ENCODE measurements at places on chromosomes 2 and 18.

DNA sequence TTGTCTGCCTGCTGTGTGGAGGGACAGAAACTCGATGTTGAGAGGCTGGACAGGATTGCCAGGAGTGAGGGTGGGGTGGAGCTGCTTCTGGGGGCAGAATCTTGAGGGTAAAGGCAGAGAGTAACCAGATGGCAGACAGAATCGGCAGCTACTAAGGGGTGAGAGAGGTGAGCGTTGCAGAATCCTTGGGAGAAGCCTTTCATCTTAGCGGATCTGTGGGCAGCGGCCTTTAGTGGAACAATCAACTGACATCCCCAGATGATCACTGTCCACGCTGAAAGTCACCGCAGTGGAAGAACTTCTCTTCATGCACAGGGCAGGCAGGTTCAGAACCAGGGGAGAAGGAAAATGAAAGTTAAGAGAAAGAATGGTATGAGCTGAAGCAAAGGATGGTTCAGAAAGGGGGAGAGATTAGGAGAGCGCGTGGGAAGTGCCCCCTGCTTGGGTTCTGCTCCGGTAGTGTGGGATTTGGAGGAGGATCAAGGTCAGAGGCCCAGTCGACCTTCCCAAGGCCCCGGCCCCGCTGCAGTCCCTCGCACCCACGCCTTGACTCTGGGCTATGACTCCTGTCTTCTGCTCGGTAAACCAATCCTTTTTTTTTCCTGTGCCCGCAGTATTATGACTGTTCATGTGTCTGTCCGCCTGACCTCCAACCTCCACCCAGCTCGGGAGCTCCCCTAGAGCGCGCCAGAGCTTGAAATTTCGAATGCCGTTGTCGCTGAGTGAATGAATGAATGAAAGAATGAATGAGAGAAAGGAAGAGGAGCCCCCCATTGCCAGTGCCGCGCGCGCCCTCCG lies 584 bp downstream of the BOLA3 start:
- no peak for DNase-seq

DNA sequence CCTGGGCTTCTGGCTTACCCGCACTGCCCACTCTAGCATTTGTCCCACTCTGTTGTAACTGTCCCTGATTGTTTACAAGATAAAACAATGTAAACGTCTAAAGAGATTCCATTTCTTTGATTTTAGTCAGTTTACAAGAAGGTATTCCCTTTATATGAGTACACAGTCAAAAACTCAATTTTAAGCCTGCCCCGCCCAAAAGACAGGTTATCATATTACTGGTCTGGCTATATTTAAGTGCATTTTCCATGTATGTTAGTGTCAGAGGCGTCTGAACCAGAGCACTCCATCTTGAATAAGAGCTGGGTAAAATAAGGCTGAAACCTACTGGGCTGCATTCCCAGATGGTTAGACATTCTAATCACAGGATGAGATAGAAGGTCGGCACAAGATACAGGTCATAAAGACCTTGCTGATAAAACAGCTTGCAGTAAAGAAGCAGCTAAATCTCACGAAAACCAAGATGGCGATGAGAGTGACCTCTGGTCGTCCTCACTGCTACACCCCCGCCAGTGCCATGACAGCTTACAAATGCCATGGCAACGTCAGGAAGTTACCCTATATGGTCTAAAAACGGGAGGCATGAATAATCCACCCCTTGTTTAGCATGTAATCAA lies 15.0 kb downstream of the GPR45 start:
- DNase-seq = no peak

- no peak for DNase-seq
Measured at GRCh38 chr18:43590182-43590903, 313.1 kb upstream of the SYT4 start.

DNA sequence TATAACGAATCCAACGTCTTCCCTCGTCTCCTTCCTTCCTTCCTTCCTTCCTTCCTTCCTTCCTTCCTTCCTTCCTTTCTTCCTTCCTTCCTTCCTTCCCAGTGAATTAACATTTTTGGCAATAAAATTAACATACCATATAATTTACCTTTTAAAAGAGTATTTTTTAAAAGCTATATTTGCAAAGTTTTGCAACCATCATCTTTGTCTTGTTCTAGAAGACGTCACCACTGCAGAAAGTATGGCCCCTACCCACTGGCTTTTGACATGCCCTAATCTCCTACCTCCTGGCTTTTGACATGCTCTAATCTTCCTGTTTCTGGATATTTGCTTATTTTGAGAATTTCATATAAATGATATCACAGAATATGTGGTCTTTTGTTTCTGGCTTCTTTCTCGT lies 1023.9 kb upstream of the ZEB2 start:
- no peak for DNase-seq

- DNase-seq = no peak
Measured at GRCh38 chr2:198062826-198063225, 258.4 kb downstream of the PLCL1 start.

- DNase-seq = no peak
Measured at GRCh38 chr2:237290261-237290660, 123.7 kb downstream of the COL6A3 start.

GRCh38 chr2:31101701-31102100 lies 36.5 kb downstream of the GALNT14 start:
- DNase-seq = no peak

GRCh38 chr2:25230198-25230947 lies 62.0 kb upstream of the POMC start:
- DNase-seq = peak; percentile 31

- DNase-seq = no peak
Measured at GRCh38 chr18:55124078-55124763, 165.0 kb upstream of the CCDC68 start.

DNA sequence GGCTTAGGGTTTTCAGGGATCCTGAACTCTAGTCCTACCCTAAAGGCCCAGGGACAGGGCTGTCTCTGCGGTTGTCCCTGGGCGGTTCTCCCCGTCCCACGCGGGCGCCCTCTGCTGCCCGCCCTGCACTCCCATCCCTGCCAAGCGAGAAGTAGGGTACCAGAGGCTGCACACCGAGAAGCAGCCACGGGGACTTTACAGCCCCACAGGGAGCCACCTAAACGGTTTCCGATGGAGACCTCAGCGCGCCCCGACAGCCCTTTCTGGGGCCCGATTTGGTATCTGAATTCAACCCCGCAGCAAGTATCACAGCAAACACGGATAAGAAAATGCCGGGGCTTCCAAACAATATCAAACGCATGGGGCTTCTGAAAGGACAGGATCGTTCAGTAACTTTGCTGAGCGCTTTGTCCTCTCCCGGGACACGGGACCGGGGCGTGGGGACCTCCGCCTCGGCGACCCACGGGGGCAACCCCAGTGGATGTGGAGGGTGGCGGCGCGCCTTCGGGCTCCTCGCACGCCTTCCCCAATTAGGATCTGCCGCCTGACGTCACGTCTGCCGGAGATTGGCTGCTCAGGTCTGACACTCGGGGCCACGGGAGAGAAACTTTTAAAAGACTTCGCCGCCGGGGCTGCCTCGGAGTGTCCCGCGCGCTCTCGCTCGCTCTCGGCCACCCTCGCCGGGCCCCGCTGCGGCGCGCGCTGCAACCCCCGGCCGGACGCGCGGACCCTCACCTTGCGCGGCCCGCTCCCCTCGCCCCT lies at the start of gene LTBP1:
TSS of gene LTBP1 (plus strand) at position 640 of the 762 bp plus-strand sequence. CDS start 372 bp downstream, outside the sequence.
- peak; percentile 76 for DNase-seq

- no peak for DNase-seq
Measured at GRCh38 chr18:12283256-12283655, 24.8 kb upstream of the TUBB6 start.

DNA sequence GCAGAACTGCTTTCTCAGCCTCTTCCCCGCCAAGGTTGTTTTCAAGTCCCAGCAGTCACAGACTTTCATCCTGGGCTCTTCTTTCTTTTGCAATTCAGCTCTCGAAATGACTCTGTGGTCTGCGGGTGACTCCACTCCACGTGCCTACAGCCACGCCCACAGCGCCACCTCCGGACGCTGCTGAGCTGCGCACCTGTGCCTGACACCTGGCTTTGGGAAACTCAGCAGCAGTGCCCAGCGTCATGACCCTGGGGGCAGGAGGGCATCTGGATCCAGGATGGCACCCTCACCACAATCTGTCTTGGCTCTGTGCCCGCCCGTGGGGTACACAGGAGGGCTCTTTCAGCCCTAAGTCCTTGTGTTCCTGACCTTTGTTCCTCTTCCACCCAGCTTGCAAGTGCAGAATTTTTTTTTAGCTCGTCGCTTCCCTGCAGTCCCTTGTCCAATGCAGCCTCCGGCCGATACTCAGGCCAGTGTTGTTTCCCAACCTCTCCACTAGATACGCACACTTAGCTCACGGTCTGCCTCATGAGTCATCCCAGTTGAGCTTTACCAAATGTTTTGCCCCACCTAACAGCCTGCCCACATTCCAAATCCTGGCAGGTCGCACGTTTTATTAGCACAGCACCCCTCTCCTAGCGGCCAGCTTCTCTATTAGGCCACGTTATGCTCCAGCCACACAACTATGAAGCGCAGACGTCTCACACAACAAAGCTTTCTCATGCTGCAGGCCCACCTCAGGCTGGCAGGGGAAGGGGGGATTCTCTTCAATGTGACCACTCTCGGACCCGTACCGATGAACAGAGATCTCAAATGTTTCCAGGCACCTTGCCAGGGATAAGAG lies 6.5 kb upstream of the CAPN10 start:
- no peak for DNase-seq

GRCh38 chr2:43032213-43033015 lies 194.0 kb downstream of the ZFP36L2 start:
- DNase-seq = no peak

DNA sequence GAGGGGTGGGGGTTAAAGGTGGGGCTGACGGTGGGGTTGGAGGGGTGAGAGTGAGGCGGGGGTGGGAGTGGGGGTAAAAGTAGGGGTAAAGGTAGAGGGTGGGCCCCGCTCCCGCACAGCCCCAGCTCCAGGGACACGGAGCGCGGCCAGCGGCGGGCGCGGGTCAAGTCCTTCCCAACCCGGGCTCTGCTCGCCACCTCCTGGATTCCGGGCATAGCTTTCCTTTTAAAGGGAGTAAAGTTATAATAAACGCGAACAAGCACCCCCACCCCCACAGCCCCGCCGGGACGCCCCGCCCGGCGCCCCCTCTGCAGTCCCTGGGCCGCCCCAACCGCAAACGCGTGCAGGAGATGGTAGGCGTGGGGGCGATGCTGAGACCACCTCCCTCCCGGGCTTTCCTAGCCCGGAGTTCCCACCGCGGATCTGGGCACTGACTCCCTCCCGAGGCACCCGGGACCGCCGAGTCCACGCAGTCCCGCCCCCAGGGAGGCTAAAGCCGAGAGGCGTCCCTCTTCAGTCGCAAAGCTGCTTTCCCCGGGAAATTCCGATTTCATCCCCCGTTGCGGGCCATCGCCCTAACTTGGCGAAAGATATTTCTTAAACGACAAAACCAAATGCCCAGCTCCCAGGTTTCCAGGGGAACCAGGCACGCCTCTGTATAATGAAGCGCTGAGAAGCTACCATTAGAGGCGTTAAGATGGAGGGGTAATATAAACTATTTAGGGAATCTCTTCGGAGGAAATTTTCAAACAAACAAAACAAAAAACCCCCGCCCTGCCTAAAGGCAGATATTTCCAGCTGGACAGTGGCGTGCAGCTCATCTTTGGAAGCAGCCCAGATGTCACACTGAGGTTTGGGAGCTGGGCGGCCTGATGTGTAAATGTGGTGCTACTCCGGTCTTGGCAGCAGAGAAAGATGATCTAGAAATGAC lies at the start of gene LIMS2:
TSS of gene LIMS2 (minus strand) at position 200 of the 931 bp plus-strand sequence. CDS start 506 bp downstream, outside the sequence.
- DNase-seq = no peak

- DNase-seq = no peak
Measured at GRCh38 chr2:32714521-32714920, 86.7 kb downstream of the TTC27 start.

DNA sequence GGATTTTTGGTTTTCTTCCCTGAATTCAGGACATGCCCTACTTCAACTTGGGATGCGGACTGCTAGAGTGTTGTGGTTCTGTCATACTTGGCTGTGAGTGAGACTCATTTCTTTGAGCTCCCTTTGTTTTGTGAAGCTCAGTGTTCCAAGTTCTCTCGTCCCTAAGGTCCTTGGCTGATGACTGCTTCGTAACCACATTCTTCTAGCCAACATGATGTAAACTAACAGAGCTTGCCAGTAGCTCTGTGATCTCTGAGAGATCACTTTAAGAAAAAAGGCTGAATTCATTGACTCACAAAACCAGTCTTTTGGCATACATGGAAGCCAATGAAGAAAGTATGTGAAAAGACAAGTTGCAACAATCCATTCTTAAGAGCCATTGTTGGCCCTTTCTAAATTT lies 96.9 kb upstream of the MSTN start:
- no peak for DNase-seq

DNA sequence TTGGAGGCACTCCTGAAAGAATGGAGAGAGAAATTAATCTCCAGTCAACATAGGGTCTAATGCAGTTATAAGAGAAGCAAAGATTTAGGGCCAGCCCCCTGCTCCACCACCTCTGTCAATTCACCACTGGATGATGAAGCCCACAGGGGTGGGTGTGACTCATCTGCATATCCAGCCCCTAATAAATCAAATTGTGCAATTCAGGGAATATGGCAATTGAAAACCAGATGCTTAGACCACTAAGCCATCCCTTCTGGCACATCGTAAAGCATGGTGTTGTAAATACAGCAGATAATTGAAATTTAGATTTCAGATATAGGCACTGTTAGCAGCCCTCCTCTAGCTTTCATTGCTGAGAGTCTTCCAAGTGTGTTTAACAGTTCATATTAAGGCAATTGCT lies 541.4 kb downstream of the PARD3B start:
- no peak for DNase-seq

DNA sequence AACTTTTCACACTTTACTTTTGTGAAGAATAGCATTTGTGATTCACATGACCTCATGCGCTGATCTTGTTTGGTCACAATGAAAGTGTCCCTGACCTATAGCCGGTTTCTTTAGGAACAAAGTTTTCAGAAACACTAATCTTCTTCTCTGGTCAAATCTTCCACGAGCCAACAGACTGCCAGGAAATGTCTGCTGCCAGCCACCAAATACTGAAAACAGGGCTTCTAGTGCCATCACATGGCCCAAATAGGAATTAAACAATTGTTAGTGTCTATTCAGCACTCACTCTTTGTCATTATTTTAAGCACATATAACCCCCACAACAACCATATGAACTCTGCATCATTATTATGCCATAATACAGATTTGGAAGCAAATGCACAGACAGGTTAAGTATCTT lies 286.5 kb upstream of the SYT4 start:
- peak; percentile 18 for DNase-seq

DNA sequence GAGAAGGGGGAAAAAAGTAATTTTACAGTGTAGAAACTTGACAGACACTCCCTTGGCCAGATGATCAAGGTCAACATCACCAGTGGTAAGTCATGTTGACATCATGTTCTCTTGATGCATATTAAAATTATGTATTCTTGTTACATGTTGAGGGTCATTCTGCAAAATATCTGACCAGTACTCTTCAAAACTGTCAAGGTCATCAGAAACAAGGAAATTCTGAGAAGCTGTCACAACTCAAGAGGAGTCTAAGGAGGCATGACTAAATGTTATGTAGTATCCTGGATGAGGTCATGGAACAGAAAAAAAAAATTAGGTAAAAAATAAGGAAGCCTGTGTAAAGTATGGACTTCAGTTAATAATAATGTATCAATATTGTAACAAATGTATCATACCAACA lies 6.3 kb downstream of the SGPP2 start:
- DNase-seq = no peak

DNA sequence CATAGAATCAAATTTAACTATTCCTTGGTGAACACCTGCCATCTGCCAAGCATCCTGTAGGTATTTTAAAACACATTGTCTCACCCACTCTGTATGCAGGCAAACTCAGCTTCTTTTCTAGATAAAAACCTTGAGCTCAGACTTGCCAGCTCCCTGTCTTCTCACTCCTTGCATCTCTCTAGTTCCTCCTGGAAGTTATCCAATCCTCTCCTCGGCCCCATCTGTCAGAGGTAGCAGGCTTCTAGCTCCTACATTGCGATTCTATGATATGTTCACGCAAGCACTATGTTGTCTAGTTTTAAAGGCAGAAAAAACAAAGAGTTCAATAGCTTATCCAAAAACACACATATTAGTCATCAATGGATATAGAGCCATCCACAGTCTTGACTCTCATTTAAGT lies 67.0 kb upstream of the APCDD1 start:
- DNase-seq = no peak

Data from BE2C (cell line).